ENCODE measurements at places on chromosomes 2 and 18.

DNA sequence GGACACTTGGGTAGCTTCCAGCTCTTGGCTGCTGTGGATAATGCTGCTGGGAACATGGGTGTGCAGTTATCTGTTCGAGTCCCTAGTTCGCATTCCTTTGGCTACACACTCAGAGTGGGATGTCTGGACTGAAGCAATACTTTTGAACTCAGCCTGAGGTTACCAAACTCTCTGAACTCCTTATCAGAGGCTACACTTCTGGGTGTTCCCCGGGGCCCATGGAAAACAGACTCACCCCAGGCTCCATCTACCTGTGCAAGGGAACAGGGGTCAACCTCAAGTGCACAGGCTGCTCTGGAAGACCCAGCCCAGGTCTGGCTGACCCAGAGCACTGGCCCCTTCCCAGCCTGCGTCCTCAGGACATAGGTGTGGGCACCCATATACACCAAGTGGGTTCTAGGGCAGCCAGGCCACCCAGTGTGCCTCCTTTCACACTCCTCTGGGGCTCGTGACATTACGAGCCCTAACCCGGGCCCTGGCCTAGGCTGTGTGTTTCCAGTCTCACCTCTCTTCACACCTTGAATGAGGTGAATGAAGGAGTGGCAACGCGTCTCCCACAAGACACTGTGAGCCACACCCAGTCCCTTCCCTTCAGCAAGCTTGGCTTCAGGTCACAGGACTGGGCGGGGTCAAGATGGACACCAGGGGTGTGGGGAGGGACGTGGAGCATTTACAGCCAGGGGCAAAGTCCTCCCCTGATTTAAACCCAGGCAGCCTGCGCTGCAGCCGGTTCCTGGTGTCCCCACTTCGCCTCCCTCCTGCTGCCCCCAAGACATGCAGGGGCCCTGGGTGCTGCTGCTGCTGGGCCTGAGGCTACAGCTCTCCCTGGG is at the start of gene ALPI:
TSS of gene ALPI (plus strand) at position 728 of the 830 bp plus-strand sequence. CDS start at position 775, 47 bp downstream.
- DNase-seq = no peak

GRCh38 chr2:86224645-86225355 is 25.5 kb downstream of the MRPL35 start:
- no peak for DNase-seq

DNA sequence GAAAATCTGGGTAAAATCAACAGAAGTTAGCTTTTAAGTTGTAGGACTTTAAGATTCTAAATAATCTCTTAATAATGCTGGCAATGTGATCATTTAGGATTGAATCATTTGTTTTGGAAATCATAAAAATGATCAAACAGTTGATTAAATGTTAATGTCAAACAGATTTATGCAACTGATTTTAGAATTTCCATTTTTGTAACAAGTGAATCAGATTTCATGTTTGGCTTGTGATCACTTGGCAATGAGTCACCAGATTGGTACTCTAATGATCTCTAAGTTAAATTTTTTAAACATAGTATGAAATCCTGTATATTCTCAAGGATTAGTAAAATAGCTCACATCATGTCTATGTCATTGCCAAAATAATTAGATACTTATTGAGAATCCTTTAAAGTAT is 50.1 kb upstream of the UNC80 start:
- DNase-seq = no peak

DNA sequence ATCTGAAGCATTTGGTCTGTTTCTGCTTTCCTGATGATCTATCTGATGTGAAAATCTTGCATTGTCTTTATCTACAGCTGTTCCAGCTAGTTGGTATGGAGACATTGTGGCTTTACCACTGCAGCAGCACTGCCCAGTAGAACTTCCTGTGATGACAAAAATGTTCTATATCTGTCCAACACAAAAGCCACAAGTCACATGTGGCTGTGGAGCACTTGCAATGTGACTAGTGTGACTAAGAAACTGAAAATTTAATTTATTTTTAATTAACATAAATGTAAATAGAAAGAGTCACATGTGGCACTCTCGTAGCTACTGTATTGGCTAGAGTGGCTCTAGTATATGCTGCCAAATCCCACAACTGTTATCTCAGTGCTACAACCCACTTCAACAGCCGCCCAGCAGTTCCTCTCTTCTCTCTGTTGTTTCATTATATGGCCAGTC is 425.7 kb downstream of the SETBP1 start:
- DNase-seq = peak; percentile 47

GRCh38 chr18:71075147-71075546 is 786.3 kb downstream of the SOCS6 start:
- DNase-seq = no peak

DNA sequence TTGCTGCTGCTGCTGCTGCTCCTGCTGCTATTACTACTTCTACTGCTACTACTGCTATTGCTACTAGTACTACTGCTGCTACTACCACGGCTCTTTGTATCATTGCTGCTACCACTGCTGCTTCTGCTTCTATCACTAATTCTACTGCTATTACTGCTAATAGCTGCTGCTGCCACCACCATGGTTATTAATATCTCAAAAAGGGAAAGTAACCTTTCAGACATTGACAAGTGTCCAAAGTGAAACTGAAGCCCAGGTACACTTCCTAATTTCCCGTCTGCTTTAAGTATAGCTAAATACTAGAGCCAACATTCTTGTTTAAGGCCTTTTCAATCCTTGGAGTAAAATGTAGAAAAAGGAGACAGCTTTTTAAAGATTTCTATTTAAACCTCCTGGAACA is 45.4 kb upstream of the EHBP1 start:
- peak; percentile 18 for DNase-seq

DNA sequence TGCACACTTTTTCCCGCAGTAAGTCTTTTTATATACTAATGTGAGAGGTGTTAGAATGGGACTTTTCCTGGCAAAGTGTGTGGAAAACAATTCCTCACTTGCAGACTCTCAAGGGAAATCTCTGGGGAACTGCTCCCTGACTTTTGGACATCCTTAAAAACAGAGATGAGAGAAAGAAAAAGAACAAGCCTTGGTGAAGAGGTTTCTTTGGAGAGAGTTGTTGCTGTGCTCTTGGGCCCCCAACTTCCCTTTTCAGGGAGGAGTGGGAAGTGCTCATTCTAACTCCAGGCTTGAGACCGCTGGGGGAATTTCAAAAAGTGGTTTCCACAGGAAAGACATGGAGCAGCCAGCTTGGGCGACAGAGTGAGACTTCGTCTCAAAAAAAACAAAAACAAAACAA is 142.6 kb upstream of the SPRED2 start:
- no peak for DNase-seq

GRCh38 chr2:70941186-70941585 is 5.5 kb downstream of the ATP6V1B1 start:
- no peak for DNase-seq

GRCh38 chr18:755506-755905 is 43.1 kb upstream of the ENOSF1 start:
- no peak for DNase-seq

GRCh38 chr18:4704781-4705180 is 249.7 kb upstream of the DLGAP1 start:
- DNase-seq = no peak

GRCh38 chr2:66897691-66898150 is 462.8 kb downstream of the MEIS1 start:
- DNase-seq = no peak

DNA sequence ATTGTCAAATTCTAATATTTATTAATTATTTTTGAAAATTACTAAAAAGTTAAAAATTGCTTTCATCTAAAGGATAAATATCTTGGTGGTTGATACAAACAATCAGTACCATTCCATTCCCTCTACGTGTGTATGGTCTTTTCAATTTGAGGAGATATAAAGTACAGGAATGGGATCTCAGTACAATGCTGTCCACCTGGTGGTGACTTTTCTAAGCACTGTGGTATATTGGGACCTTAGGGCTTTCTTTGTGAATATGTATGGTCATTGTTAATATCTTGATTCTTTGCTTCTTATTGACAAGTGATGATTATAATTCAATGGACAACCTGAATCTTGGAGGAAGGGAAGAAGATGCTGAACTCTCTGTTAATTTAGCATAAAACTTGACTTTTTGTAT is 83.1 kb downstream of the NBEAL1 start:
- DNase-seq = no peak

DNA sequence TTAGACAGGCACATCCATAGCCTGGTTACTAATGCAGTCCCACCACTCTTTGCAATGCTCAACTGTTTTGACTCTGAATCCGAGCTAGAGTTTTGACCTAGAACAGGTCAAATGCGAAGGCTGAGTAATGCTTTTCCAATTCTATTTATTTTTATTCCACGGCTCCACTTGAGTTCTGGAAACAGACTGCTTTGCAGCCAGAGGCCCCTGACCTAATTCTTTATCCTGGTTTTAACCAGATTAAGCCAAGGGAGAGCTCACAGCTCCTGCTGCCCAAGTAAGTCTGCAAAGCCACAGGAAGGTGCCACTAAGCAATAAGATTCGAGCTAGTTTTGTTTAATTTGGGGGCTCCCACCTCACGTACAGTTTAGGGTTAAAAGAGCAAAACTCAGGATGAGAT is 51.4 kb downstream of the MREG start:
- DNase-seq = no peak

- no peak for DNase-seq
Observed at GRCh38 chr2:240974771-240975572, 23.4 kb upstream of the SNED1 start.

GRCh38 chr2:176123411-176124109 is 1.0 kb downstream of the HOXD9 start:
- no peak for DNase-seq

GRCh38 chr2:209526561-209526960 is 102.7 kb downstream of the MAP2 start:
- no peak for DNase-seq

DNA sequence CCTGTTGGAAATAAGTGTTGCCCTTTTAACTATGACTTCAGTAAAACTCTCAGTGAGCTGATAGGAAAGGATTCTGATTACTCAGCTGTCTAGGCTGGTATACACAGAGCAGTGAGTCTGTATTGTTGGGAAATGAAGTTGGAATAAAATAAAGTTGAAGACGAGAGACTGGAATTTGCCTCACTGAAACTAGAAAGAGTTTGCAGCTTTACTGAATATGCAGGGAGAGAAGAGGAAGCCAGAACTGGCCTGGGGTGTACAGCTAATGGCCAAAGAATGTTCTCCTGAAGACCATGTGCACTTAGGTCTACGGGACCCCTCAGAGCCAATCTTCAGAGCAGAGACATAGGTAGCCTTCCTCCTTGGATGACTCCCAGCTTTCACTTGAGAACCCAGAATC is 26.5 kb downstream of the EIF4E2 start:
- no peak for DNase-seq
